Hematopoietic multipotent progenitor cell (in vitro differentiated cells): ENCODE measurements at places on chromosomes 3 and 15.

DNA sequence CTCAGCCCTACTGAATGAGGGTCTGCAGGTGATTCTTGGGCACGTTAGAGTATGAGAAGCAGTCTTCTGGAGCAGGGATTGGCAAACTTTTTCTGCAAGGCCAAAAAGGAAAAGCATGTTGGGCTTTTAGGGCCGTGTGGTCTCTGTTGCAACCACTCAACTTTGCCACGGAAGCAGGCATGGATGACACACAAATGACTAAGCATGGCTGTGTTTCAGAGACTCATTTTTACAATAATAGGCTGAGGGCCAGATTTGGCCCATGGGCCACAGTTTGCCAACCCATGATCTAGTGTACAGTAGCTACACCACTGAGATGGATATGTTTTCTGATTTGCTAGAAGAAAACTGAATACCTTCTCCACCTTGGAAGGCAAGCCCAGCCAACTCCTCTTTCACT is 66.1 kb upstream of the PRICKLE2 start:
- no peak for DNase-seq

DNA sequence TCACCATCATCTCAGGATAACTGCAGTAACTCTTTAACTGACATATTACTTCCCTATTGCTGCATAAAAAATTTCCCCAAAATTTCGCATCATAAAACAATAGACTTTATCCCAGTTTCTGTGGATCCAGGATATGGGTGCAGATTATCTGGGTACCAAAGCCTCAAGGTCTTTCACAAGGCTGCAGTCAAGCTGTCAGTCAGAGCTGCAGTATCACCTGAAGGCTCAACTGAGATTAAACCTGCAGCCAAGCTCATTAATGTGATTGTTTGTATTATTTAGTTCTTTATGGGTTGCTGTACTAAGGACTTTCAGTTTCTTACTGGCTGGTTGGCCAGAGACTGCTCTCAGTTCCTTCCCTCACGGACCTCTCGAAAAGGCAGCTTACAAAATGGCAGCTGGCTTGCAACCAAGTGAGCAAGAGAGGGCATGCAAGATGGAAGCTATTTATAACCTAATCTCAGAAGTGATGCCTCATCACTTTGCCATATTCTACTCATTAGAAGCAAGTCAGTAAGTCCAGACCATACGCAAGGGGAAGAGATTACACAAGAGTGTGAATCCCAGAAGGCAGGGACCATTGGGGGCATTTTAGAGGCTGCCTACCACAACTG is 54.9 kb downstream of the DCUN1D1 start:
- no peak for DNase-seq

GRCh38 chr3:99999536-99999935 is 114.8 kb downstream of the FILIP1L start:
- no peak for DNase-seq

DNA sequence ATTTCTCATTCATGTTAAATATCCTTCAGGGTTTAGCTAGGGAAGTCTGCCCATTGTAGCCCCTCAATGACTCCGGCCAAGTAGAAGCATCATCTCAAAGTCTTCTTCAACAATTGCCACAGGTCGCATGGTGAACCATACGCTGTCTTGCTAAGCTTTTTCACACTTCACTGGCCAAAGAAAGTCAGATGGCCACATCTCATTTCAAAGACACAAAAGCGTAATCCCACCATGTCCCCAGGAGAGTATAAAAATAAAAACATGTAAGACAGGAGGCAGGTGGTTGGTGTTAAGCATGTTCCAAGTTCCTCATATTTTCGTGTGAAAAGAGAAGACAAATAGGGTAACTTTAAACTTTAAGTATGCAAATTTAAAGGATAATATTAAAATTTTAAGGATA is 147.4 kb downstream of the ERC2 start:
- no peak for DNase-seq

DNA sequence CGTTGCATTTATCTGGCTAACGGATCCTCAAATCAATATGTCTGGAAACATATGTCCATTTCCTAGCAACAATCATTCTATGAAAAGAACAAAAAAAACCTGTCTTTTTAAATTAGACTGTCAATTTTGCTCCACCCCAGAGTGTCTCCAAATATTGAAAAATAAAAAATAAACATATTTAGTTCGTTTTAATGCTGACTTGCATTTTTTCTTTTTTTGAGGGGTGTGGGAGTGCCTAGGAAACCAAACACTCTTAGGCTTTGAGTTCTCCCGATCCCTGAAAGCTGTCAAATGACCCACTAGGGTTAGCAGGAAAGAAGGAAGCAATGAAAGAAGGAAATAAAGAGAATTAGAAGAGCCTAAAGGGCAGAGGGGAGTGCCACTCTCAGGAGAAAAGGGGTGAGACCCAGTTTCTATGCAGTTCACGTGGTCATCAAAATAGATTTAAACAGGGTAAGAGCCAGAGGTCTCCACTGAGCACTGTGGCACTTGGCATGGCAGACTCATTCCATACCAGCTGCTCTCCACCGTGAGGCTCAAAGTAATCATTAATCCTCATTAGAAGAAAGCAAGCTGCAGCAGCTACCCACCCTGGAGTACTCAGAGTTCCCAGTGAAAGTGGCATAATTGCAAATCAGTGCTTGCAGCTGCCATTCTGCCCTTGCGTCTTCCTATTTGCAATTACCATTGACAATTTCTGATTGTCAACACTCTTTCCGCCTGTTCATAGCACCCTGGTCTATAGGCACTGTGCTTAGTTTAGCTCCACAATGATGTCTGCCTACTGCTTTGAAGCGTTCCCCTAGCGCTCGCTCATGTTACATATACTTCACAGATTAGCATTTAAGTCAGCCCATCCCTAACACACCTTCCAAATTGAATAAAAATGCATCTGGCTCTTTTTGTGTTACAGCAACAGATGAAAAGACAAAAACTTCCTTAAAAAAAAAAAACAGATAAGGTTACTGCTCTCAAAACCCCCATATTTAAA is 32.3 kb downstream of the PDZRN3 start:
- no peak for DNase-seq

GRCh38 chr3:129777806-129778205 is 115.7 kb downstream of the TMCC1 start:
- DNase-seq, result no peak

DNA sequence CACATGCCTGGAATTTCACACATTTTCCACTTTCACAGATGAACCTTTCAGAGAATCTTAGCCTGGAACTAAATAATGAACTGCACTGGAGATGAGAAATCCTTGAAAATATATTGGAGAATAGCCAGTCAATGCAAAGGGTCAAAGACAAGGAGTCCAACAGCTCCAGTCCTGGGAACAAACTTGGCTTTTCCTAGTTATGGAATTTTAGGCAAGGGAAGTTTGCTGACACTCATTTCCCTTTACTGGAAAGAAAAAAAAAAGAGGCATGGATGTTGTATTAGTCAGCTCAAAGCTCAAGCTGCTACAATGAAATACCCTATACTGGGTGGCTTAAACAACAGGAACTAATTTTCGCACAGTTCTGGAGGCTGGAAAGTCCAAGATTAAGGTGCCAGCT is 690.8 kb upstream of the ARPP21 start:
- no peak for DNase-seq

GRCh38 chr15:101773496-101774100 is 29.7 kb upstream of the OR4F6 start:
- DNase-seq, result no peak

- peak; percentile 79 for DNase-seq
Observed at GRCh38 chr15:56491110-56491722, 26.3 kb upstream of the MNS1 start.

GRCh38 chr3:45939341-45939771 is 3.9 kb upstream of the CXCR6 start:
- no peak for DNase-seq

DNA sequence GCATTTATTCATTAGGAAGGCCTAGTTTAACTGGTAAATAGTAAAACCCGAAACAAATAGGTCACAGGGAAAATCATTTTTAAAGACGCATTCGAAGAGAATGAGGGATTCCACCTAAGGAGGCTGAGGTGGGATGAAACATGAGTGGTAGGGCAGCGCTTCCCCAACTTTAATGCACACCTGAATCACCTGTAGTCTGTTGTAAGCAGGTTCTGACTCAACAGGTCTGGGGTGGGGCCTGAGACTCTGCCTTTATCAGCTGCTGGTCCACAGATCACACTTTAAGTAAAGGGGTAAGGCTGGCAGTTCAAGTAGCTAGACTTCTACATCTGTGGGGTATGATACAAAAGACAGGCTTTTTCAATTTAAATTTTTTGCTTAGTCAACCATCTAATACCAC is 223.5 kb upstream of the UBE2E2 start:
- DNase-seq, result no peak

GRCh38 chr3:157204431-157204830 is 44.5 kb upstream of the CCNL1 start:
- no peak for DNase-seq
